Stimulated activated CD8-positive, alpha-beta memory T cell treated with anti-CD3 and anti-CD28 coated beads, Interleukin-4, amount 100 ng/mL, for 1 hour (primary cell): ENCODE measurements at places on chromosomes 3 and 15.

DNA sequence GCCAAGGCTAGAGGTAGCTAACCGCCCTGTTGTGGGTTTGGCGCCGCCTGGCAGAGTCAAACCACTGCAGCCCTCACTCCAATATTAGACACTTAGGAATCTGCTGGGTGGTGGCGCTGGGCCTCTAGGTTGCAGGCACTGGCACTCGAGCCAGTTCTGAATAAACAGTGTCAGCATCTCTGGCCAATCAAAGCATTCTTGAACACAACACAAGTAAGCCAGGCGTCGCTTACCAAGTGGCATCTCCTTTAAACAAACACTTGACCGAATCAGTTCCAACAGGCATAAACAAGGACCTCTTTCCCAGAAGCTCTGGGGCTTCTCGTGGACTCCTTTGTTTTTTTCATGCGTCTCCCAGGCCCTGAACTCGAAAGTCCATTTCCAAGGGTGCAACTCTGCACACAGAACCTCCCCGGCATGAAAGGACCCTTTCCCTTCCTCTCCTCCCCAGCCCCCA lies 82.3 kb downstream of the LRIG1 start:
- no peak for DNase-seq

DNA sequence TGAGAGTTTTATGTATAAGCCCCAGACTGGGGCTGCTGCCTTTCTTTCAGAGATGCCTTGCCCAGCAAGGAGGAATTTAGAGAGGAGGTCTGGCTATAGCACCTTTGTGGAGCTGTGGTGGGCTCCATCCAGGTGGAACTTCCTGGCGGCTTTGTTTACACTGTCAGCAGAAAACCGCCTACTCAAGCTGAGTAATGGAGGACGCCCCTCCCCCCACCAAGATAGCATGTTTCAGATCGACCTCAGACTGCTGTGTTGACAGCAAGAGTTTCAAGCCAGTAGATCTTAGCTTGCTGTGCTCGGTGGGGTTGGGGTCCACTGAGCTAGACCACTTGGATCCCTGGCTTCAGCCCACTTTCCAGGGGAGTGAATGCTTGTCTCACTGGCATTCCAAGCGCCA lies 155.6 kb downstream of the STXBP5L start:
- no peak for DNase-seq

GRCh38 chr3:184239708-184240107 lies 9.1 kb downstream of the ALG3 start:
- DNase-seq: no peak

DNA sequence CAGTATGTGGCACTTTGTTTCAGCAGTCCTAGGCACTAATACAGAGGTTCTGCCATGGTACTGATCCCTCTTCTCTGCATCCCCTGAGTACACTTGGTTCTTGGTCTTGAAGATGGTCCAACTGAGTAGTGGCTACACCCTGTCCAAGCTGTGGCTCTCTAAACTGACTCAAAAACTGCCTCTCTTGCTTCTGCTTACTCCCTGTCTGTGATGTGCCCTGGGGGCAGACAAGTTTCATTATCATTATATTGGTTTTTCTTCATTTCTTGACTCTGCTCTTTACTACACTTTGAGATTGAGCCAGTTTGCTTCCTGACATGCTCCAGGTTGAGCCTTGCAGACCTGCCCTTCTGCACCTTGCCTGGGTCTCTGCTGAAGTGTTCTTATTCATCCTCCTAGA lies 18.9 kb upstream of the ST3GAL6 start:
- no peak for DNase-seq

DNA sequence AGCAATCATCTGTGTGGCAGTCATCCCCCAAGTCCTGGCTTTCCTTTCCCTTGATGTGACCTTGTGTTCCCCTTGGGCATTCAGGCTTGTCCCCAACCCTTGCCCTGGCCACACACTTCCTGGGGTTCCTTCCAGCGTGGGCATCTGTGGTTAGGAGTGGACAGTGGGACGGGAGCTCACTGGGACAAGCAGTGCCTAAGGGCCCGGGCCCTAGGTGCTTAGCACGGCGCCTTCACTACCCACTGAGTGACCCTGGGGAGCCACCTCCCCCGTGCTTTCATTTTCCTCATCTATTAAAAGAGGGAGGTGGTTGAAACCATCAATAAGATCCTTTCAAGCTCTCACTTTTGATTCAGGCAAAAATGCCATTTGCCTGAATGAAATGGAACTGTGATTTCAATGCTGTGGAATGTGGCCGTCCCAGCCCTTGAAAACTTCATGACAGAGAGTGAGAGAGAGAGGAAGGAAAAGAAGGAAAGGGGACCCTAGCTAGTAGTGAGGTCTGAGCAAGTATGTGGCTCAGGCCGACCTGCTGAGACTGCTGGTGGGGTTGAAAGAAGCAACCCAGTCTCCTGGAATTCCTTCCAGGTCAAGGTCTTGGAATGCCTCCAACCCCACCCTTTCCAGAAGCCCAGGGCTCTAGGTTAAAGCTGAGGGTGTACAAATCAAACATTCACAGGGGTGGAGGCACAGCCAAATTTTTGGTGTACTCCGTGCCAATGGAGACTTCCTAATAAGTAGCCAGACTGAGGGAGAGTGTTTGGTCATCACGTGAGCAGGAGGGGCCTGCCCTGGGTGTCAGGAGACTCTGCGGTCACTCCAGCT lies 302.9 kb downstream of the TLE3 start:
- no peak for DNase-seq

- DNase-seq: no peak
Measured at GRCh38 chr3:165669967-165670366, 167.3 kb downstream of the BCHE start.

- no peak for DNase-seq
Measured at GRCh38 chr3:115160295-115160694, 13.2 kb upstream of the ZBTB20 start.
